ENCODE measurements at places on chromosomes 1 and 21. TPM values are rescaled to one million over a fixed set of nuclear protein-coding genes. Genes with fewer than 3 reads are reported as not detected.

DNA sequence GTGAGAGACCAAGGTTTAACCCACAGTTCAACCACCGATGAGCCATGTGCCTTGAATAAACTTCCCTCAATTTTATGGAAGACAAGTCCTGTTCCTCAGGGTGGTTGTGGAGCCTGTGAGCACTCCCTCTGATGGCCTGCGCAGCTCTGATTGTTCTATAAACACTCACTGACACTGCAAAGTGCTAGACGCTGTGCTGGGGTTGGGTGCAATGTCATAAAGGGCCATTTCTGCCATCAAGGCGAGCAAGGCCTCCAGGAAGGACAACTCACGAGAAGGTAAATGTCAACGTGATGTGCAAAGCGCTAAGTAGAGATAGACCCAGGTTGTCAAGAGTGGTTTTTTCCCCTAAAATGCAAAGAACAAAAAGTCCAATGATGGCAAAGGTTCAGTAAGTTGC lies 75.7 kb upstream of the SYT6 start:
- no peak for ATAC-seq

DNA sequence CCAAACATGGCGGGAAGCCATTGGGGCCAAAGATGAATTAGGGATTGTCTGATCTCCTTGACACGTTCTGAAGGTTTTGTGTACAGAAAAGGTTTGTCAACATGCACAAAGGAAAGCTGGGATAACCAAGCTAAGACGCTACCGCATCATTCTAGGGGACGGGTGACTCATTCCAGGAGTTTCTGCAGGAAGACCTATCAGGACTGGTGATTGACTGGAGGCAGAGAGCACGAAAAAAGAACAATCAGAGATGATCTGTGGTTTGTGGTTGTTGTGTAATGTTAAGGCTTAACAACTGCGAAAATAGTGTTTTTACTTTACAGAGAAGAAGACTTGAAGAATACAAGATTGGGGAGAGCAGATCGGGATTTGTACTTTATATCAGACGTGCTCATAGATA lies 22.2 kb upstream of the ERG start:
- ATAC-seq, result no peak

DNA sequence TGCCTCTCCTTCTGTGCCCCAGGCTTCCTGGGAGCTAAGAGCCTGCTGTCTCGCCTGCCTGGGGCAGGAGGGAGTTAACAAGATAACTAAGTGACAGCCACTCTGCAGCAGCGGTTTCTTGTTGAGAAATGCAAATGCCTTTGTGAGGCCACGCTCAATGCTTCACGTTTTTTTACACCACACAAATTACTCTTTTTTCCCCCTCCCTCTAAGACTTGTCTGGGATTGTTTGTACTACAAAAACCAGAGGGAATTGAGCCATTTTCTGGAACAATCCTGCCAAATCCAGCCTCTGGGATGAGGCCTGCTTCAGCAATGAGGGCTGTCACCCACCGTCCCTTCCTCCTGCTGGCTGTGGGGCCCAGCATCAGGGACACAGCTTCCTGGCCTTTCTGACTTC lies 119.6 kb downstream of the ACTL8 start:
- no peak for ATAC-seq

DNA sequence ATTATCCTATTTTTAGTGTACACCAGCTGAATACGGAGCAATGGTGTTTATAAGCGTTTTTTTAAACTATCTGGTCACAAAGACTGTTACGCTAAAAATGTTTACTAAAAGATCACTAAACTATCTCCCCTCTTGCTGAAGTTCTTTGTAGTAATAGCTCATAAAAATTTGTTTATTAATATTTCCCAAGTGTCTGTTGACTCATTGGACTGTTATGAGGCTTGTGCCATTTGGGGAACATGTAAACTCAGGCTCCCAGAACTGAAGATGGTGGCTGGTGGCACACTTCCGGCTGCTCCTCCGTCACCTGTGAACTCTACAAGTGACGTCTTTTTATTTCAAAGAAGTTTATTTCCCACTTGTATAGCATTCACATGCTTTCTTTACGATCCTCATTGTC lies 46.3 kb downstream of the AIDA start:
- no peak for ATAC-seq

- peak; percentile 27 for ATAC-seq
Measured at GRCh38 chr1:41574842-41575241, 90.4 kb upstream of the EDN2 start.

Gene SPSB1
- total RNA-seq, result 15.5 TPM

Gene ADAMTSL4
- total RNA-seq, result 42.9 TPM

Gene ENSA
- total RNA-seq, result 329 TPM
